ENCODE measurements at places on chromosomes 12 and 14.

GRCh38 chr14:79597566-79597965, 613.7 kb downstream of the DIO2 start:
- no peak for DNase-seq

- DNase-seq = no peak
Measured at GRCh38 chr12:13135371-13136178, 32.1 kb upstream of the GSG1 start.

DNA sequence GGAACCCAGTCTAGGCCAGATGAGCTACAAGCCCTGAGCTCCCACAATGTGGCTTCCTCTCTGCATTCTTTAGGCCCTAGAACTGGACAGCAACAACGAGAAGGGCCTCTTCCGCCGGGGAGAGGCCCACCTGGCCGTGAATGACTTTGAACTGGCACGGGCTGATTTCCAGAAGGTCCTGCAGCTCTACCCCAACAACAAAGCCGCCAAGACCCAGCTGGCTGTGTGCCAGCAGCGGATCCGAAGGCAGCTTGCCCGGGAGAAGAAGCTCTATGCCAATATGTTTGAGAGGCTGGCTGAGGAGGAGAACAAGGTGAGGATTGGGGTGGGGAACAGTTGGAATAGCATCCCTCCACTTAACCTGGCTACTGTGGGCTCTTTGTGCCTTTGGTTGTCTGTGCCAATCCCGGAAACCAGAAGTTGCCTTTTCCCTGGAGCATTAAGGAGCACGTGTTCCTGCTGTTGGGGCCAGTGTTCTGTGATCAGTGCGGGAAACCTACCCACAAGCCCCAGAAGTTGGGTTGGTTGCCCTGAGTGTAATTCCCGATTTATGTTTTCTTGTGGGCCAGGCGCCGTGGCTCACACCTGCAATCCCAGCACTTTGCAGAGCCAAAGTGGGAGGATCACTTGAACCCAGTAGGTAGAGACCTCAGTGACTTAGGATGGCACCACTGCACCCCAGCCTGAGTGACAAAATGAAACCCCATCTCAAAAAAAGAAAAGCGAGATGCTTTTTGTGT, 6.4 kb downstream of the FKBP4 start:
- no peak for DNase-seq

DNA sequence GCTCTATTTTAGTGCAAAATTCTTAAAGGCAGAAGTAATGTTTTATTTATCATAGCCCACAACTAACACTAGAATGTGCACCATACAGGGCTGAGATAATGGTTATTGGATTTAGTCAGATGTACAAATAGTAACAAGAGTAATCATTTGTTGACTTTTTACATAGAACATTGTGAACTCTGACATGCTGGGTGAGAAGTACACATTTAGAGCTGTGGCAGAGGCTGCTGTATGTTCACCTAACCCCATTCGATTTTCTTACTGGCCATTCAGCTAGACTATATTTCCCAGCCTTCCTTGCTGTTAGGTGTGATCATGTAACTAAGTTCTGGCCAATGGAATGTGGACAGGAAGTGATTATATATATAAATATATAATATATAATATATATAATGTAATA, 89.1 kb downstream of the DRAM1 start:
- DNase-seq = no peak

DNA sequence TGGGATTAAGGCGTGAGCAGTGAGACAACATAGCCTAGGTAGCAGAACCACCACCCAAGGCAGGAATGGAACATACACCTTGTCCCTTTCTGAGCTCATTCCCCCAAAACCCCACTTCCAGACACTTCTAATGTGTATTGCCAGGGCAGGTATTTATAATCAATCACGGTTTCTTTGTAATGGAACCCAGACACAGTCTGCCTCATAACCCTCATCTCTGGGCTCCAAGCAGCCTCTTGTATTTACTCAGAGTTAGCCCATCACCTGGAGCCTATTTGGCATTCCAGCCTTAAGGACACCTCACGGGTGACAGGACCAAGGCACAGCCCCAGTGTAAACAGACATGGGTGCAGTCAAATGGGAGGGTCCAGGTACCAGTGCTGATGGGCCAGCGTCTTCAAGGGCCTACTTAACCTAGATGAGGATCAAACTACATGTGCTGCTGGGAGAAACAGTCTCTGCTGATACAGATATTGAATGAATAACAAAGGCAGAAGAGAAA, 2.5 kb upstream of the HIGD1C start:
- DNase-seq = no peak

DNA sequence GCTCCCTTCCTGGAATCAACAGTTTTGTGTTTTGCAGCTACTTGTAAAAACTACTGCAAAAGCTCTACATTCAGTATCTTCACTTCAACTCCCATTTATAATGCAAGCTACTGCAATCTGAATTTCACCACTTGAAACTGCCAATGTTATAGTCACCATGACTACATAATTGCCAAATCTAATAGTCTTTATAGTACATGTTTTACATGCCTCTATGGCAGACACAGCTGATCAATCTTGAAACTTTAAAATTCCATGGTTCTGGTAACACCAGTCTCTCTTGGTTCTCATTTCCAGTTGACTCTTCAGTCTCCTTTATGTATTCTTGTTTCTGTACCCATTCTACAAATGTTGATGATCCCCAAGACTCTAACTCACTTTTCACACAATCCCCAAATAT, 185.9 kb downstream of the MED13L start:
- no peak for DNase-seq

DNA sequence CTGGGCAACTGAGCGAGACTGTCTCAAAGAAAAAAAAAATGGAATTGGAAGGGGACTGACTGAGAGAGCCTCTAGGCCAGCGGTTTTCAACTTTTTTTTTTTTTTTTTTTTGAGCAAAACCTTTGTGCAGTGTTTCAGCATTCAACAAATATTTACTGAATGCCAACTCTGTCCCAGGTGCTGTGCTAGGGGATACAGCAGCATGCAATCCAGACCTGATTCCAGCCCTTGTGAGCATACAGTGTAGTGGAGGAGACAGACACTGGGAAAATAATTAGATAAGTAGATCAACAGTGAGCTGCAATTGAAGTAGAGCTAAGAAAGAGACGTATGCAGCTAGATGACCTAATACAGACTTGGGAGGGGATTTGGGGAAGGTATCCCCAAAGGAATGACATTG, 23.8 kb upstream of the LTBP2 start:
- DNase-seq = no peak

- DNase-seq = peak; percentile 56
Measured at GRCh38 chr12:96193725-96194575, at the start of gene ELK3. ELK3 (plus strand) TSS chr12:96194375.

DNA sequence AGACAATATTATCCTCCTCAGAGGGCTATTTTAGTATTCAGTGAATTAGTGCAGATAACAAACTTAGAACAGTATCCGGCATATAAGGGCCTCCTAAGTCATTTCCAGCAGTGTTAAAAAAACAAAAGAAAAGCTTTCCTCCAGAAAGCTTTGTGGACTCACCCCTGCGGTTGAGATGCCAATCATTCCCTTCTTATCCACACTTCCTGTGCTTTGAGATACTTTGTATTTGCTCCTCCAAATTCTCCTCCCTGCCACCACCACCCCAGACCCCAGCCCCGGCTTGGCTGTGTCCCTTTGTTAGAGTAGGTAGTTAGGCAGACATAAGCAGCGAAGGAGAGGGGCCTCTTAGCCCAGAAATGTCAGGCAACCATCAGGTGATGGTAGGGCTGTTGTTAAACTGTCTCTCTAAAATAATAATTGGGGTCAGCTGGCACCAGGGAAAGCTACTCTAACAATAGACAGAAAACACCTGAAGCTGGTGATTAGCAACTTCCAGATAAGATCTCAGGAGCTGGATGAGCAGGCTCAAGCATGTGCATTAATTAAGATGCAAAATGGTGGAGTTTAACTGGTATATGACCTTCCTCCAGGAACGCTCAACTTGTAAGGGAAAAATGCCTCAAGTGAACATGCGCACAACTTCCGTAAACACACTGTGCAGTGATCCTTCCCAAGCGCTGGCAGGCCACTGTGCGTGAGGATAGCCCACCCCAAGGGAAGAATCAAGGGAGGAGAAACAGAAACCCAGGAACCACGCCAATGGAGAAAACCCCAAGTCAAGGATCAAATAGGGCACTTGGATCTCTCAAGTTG, 152.1 kb upstream of the EEA1 start:
- no peak for DNase-seq

- peak; percentile 38 for DNase-seq
Measured at GRCh38 chr12:68358532-68359485, 26.6 kb upstream of the MDM1 start.

DNA sequence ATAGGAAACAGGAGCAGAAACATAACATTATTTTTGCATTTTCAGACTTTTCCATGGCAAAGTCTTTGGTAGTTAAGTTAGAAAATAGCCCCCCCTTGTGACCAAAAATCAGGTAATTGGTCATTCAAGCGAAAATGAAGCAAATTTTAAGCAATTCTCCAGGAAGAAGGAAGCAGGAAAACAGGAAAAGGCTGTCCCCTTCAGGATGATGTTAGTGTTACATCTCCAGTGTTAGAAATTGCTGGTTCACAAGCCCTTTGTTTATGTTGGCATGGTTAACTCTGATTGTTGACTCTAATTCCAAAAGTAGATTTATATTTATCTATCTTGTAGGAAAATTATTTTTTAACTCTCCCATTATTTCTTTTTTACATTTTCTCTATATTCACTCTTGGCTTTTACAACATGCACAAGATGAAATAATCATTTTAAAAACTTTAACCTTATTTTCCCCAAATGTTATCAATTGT, 18.8 kb upstream of the GAS2L3 start:
- DNase-seq = no peak

DNA sequence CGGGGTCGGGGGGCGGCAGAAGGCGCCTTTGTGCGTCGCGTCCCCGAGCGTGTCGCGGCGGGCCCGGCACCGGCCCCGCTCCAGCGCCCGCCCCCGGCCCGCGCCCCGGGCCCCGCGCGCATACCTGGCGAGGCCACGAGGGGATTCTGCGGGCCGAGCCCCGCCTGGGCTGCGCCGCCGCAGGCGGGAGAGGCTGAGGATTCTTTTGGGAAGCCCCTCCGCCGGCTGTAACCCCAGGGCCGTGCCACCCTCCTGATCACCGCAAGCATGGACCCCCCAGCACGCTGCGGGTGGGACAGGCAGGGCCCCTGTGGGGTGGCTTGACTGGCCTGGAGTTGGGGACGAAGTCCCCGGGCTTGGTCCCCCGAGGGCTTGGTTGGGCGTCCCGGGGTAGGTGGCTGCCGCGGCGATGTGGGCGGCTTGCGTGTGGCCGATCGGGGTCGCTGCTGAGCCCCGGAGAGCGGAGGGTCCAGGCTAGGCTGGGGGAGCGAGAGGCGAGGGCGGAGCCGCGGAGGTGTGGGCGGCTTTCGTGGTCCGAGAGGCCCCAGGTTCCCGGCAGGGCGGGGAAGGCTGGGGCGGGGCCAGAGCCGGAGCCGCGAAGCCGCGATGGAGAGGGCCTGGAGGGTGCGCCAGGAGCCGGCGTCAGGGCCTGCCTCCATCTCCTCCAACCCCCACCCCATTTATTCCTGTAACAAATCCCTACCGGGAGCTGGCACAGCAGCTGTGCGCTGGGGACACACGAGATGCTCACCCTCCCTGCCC, 28.4 kb upstream of the GPR132 start:
- peak; percentile 42 for DNase-seq

GRCh38 chr12:27504507-27504906, 19.5 kb upstream of the PPFIBP1 start:
- DNase-seq = no peak

DNA sequence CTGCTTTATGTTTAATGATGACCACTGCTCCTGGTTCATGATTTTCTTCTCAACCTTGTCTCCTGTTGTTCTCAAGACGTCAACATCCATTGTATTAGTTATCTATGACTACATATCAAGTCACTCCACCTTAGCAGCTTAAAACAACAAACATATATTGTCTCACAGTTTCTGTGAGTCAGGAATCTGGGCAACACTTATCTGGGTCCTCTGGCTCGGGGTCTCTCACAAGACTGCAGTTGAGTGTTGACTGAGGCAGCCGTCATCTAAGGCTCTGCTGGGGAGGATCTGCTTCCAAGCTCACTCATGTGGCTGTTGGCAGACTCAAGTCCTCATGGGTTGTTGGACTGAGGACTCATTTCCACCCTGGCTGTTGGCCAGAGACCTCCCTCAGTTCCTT, 27.3 kb upstream of the FRS2 start:
- DNase-seq = no peak

DNA sequence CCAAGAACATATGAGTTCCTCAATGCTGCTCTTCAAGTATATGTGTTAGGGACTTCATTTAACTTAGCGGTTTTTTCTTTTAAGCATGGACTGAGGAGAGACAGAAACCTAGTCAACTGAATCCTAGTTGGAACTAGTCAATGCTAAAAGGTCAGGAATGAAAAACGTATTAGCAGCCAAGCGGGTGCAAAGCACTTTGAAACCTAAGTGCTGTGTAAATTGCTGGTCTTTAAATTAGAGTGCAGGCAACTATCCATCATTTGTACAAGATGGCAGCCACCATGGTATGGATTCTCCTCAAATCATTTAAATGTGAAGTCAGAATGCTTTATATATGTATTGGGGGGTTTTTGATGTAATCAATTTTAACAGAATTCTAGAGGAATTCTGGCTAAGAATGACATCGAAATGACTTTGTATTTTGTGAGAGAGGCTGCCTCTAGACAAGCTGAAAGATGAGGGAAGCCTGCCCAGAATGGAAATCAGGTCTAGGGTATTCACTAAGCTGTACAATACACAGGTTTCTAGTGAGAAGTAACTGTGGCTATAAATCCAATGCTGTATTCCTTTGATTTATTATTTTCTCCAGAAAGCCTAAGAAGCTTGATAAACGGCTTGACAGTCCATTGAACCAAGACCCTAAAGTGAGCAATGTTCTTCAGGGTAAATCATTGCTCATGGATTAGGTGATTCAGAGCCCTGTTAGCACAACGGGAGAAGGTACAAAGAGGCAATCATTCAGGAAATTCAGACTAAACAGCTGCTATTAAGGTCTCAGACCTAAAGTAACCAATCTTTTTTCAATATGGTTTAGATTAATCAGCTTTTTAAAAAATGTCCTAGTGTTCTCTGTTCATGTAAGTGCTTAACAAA, 198.8 kb downstream of the ANO2 start:
- no peak for DNase-seq

DNA sequence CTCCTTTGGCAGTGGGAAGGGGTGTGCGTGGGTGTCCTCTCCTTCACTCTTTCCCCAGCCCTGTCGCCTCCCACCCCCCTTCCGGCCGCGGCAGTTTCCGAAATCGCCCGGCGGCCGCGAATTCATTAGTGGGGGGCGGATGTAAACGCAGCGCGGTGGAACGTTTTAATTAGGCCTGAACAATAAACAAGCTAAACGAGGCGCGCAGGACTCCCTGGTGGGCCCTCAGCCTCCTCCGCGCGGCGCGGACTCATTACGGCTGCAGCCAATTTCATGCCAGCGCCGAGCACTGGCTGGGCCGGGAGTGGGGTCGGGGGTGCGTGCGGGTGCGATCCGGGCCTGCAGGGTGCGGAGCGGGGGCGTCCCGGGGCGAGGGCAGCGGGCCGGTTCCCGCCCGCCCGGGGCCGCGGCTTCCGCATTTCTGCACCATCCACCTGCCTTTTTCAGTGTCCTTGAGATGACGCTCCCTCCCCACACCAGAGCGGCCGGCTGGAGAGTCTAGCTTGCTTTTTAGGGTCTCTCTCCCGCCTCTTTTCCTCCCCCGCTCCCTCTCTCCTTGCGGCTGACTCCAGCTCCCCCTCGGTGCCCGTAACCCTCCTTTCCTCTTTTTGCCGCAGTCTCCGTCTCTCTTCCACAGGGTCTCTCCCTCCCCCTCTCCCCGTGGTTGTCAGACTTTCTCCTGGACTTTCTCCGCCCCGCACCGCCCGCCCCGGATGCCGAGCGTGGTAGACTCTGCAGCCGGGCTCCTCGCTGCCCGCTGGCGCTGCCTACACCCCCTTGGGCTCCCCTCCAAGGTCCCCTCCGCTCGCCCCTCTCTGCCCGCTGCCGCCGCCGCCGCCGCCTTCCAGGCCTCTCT, at the start of gene CISTR:
TSS of gene CISTR (minus strand) at position 644 of the 856 bp plus-strand sequence.
- no peak for DNase-seq

All from activated T-helper 1 cell treated with Interleukin-2 at 50 U/mL for 16 hours (primary cell).